ENCODE measurements at places on chromosomes 2 and 18. TPM values are rescaled to one million over a fixed set of nuclear protein-coding genes. Genes with fewer than 3 reads are reported as not detected.

GRCh38 chr2:241808051-241808720 lies 807 bp upstream of the NEU4 start:
- DNase-seq, result no peak

DNA sequence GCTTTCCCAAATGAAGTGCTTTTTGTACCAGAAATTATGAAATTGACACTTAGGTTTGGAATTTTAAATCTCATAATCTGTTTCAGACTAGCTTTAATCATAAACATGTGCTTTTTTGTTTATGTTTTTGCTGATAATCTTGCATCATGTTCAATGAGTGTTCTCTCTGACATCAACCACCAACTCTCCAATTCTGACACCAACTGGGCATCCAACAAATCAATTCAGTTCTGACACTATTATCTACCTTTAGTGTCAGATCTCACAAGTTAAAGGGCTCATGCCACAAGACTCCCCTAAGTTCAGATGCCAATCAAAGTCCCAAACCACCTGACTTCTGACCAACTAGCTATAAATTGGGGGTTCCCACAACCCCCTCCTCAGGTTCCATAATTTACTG lies 19.6 kb downstream of the PELI1 start:
- no peak for DNase-seq

DNA sequence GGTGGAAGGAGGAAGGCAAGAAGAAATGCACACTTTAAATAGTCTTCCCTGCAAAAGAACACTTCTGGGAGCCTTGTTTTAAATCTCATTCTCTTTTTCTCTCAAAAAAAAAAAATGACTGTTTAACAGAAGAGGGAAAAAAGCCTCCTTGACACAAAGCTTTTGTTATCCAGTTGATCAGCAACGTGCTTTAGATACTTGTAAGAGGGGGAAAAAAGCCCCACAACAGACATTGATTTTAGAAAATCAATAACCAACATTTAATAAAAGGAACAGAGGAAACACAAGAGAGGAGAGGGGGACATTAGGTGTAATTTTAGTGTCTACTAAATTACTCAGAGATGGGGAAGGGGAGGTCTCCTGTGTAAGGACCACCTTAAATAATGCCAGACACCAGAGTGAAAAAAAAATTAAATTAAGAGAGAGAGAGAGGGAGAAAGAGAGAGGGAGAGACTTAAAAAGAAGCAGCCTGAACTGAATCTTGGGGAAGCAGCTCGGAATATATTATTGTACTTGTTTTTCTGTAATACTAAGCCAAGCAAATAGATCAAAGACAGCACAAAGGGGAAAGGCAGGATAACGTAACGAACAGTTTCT lies 4.7 kb downstream of the ZEB2 start:
- DNase-seq, result no peak

DNA sequence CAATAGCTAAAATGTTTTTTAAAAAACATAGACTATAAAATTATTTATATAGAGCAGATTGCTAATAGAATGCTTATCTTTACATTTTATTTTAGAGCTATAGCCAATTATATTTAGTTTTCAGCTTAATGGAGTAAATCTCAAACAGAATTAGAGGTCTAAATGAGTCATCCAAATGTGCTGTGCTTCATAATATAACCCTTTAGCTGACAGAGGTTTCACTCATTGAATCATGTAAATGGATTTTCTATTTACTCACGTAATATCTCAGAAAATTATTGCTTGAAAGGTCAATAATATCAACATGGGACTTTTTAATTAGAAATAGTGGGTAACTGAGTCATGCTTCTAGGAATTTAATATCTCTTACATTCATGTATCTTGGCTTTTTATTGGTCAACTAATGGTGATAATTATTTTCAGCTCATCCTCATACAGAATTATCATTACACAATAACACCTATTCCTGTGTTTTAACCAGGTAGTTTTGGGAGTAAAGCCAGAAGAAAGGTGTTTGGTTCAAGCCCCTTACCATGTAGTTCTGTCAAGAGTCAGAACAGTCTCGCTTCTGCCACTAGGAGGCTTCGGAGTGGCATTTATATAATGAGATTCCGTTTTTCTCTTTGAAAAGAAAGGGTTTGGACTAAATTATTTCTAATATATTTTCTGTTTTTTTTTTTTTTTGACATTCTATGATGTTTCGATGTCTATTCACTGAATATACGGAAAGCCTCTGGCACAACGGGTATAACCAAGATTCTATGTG lies 217.6 kb downstream of the CDH7 start:
- DNase-seq, result no peak

DNA sequence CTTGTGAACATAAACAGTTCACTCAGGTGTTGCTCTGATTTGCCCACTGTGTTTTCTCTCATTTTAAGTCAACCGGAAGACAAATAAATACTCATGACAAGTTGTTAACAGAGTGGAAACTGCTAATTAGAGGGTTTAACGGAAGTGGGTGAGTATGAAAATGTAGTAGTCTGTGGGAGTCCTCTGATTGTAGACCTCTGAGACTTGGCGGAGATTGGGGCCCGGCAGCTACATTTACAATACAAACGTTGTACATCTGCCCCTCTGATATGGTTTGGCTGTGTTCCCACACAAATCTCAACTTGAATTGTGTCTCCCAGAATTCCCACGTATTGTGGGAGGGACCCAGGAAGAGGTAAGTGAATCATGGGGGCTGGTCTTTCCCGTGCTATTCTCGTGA lies 107.3 kb upstream of the FAM98A start:
- DNase-seq, result no peak

- no peak for DNase-seq
These were observed 30.3 kb upstream of the NARS1 start for GRCh38 chr18:57651914-57652313.

DNA sequence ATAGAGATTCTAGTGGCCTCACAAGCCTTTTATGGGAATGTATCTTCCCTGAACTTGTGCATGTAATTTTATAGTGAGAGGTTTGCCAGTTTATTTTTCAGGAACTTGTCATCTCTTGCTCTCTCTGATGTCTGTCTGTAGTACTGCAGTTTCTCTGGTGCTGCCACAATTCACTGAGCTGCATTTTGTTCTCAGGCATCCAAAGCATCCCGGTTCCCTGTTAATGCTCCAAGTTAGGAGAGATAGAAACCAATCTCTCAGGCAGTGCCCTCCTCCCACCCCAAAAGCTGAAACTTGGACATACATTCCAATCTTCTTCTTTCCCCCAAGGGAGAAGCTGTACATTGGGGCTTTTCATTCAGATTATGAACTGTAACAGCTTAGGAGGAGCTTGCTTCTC lies 30.1 kb upstream of the GRB14 start:
- no peak for DNase-seq

DNA sequence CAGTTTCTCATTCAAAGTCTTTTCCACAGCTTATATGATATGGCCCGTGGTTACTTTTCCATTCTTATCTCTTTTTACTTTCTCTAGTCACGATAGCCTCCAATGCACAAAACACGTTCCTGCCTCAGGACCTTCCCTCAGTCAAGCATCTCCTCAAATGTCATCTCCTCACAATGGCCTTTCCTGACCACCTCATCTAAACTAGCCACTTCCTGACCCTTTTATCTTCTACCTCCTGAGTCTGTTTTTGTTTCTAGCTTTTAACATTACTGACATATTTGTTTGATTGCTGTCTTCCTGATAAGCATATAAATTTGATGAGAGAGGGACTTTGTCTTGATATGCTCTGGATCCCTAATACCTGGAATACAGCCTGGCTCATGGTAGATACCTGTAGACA lies 7.6 kb downstream of the PGAP1 start:
- no peak for DNase-seq

SKOR2 gene
- total RNA-seq, result not detected

HRH4 gene
- not detected for total RNA-seq
